Pancreas (tissue), 10 donors: ENCODE measurements at places on chromosomes 2 and 18. TPM values are rescaled to one million over a fixed set of nuclear protein-coding genes. Genes with fewer than 3 reads are reported as not detected.

DNA sequence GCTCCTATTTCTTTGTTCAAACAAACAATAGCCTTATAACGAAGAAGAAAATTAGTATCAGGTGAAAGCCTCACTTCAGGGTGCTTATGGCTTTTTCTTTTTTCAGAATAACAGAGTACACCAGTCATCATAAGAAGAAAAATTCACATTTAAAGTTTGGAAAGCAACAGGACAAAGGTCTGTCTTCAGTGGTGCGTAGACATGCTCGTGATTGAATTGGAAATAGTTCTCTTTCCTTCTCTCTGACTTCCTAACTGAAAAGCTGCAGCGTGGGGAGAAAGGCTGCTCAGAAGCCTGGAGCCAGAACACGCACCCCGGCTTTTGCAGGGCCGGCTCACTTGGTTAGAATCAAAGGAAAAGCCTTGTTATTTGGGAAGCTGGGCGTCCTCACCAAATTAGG lies 127.6 kb upstream of the ZNF516 start:
- H3K27me3 ChIP-seq: no peaks in the 10 kb centered on the region
- no peak overlapping the region for H3K27ac ChIP-seq
- no peak for DNase-seq
- H3K36me3 ChIP-seq: no peaks in the 10 kb centered on the region
- H3K4me1 ChIP-seq: no peaks in the 10 kb centered on the region

GRCh38 chr2:9430316-9431293 lies 7.2 kb downstream of the CPSF3 start:
- DNase-seq: no peak
- H3K27me3 ChIP-seq: no peaks in the 10 kb centered on the region
- H3K4me3 ChIP-seq: no peak overlapping the region
- H3K27ac ChIP-seq: no peak overlapping the region
- H3K4me1 ChIP-seq: no peaks in the 10 kb centered on the region

DNA sequence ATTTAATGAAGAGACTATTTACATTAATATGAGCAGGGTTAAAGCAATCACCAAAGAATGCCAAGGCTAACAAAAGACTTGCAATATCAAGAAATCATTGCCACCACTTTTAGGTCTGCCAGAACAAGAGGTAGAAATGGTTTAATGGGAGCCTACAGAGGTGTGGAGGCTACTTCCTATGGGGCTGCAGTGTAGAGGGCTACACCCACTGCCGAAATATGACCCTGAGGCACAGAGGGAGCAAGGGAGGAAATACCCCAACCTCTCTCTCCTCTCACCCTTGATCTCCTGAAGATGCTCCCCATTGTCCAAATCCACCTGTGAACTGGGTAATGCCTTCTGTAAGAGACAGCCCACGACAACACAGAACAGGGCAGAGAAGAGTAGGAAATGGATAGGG lies 315.4 kb downstream of the SMAD2 start:
- H3K4me3 ChIP-seq: no peak overlapping the region
- no peak overlapping the region for H3K27ac ChIP-seq
- H3K27me3 ChIP-seq: peaks cover 3% of the 10 kb centered on the region

The SLC5A6 gene
- 14.4 TPM for total RNA-seq

DNA sequence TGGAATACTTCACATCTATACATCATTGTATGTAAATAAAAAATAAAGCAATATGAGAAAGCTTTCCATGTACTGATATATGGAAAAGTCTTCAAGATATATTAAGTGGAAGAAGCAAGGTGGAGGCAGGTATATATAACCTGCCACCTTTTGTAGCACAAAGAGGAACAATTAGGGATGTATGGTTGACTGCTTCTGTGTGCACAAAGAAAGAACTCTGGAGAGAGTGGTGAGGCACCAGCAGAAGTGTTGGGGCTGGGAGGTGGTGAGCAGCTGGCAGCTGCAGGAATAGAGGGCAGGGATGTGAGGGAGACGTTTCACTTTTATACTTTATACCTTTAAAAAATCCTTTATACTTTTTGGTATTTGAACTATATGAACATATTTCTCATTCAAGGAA lies 26.1 kb downstream of the KIF5C start:
- H3K4me3 ChIP-seq: no peak overlapping the region
- H3K36me3 ChIP-seq: no peaks in the 10 kb centered on the region
- no peak overlapping the region for H3K27ac ChIP-seq
- no peaks in the 10 kb centered on the region for H3K27me3 ChIP-seq

DNA sequence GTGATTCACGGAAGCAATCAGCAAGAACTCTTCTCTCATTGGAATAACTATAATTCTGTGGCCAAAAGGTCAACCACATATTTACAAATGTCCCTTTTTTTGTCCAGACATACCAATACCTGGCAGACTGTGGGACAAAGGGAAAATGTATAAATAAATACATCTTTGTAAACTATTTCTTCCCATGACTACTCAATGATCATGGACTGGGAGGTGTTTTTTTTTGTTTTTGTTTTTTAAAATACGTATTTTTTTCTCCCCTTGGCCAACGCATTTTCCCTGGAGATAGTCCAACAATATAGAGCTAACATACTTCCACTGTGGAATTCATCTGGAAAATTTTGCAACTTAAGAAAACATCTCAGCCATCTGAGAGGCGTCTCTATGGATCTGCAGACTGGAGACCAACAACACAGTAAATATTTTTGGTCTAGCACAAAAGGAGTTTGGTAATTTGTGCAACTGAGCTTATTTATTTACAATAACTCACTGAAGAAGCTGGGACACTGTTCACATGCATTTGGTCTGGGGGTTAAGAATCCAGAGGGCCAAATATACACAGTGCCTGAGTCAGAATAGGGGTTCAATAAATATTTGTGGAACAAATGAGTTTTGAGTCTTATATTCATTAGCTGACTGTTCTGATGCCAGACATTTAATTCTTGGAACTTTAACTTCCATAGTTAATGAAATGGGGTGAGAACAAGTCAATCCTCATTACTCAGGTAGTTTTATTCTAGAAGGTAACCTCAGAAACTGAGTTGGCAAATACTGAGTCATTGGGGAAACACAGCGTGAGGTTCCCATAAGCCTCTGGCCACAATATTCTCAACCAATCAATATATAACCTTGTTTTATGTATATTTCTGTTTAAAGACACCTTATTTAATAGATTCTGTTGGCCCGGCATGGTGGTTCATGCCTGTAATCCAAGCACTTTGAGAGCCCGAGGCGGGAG lies 36.2 kb downstream of the CCBE1 start:
- no peak overlapping the region for H3K27ac ChIP-seq
- H3K27me3 ChIP-seq: no peaks in the 10 kb centered on the region
- H3K4me1 ChIP-seq: no peaks in the 10 kb centered on the region
- DNase-seq: no peak
- H3K4me3 ChIP-seq: no peak overlapping the region

GRCh38 chr2:174334278-174334715 lies 457 bp upstream of the SP9 start:
- H3K36me3 ChIP-seq: no peaks in the 10 kb centered on the region
- H3K27me3 ChIP-seq: peaks cover 19% of the 10 kb centered on the region
- peaks cover 10% of the 10 kb centered on the region for H3K4me1 ChIP-seq
- no peak for DNase-seq
- no peak overlapping the region for H3K4me3 ChIP-seq

The ASPRV1 gene
- total RNA-seq: 0.13 TPM

- H3K4me3 ChIP-seq: peak overlapping the region; percentile 57
- no peaks in the 10 kb centered on the region for H3K27me3 ChIP-seq
- no peaks in the 10 kb centered on the region for H3K4me1 ChIP-seq
- H3K27ac ChIP-seq: peak overlapping the region; percentile 46
- no peaks in the 10 kb centered on the region for H3K36me3 ChIP-seq
- no peak for DNase-seq
Observed at GRCh38 chr2:74835831-74836674, 2.1 kb downstream of the HK2 start.

The C2orf78 gene
- not detected for total RNA-seq

The CASP8 gene
- 7.4 TPM for total RNA-seq

The CDK5R2 gene
- 0.51 TPM for total RNA-seq

- no peak overlapping the region for H3K27ac ChIP-seq
- H3K4me1 ChIP-seq: no peaks in the 10 kb centered on the region
- no peak for DNase-seq
- H3K4me3 ChIP-seq: no peak overlapping the region
- H3K36me3 ChIP-seq: no peaks in the 10 kb centered on the region
Observed at GRCh38 chr2:219737270-219737691, 109.9 kb downstream of the SLC4A3 start.

The VWA3B gene
- total RNA-seq: 0.24 TPM

The COBLL1 gene
- 62.5 TPM for total RNA-seq

DNA sequence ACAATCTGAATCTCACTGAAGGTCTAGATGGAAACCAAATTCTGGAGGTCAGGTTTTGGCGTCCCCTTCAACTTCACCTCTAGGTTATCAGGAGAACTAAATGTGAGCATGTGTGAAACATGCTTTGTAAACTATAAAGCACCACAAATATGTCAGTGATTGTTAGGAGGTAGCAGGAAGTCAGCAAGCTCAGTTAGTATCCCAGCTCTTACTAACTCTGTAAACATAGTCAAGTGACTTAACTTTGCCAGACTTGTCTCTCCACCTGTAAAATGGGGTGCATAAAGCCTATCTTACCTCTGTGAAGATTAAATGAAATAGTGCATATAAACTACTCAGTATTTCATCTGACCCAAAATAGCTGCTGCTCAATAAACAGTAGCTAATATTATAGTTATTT lies 121.5 kb downstream of the INSIG2 start:
- peaks cover 6% of the 10 kb centered on the region for H3K27me3 ChIP-seq
- no peaks in the 10 kb centered on the region for H3K36me3 ChIP-seq
- H3K27ac ChIP-seq: no peak overlapping the region

The SLC19A3 gene
- total RNA-seq: 1.3 TPM

The CXXC1 gene
- 68.1 TPM for total RNA-seq

GRCh38 chr2:73069041-73069854 lies 2.3 kb downstream of the SFXN5 start:
- no peak overlapping the region for H3K4me3 ChIP-seq
- no peaks in the 10 kb centered on the region for H3K27me3 ChIP-seq
- no peaks in the 10 kb centered on the region for H3K36me3 ChIP-seq
- DNase-seq: no peak

DNA sequence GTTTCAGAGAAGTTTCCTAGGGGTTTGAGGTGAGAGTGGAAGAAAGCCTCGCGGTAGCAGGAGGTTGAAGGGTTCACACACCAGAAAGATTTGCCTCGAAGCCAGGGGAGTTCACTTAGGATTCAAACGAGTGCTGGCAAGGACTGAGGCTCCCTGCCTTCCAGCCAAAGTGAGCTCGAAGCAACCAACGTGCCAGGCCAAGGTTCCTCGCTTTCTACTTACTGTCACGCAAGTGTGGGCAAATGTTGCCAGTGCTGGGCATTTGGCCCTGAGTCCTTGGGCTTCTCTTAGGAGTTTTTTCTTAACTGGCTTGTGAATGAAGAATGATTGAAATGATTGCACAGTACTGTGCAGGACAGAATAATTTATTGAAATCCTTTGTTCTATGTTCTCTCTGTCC lies 53.6 kb downstream of the TMEM178A start:
- no peak for DNase-seq
- H3K4me3 ChIP-seq: no peak overlapping the region
- no peaks in the 10 kb centered on the region for H3K27me3 ChIP-seq
- H3K27ac ChIP-seq: no peak overlapping the region
- H3K4me1 ChIP-seq: no peaks in the 10 kb centered on the region

The SEMA4C gene
- 6.7 TPM for total RNA-seq

DNA sequence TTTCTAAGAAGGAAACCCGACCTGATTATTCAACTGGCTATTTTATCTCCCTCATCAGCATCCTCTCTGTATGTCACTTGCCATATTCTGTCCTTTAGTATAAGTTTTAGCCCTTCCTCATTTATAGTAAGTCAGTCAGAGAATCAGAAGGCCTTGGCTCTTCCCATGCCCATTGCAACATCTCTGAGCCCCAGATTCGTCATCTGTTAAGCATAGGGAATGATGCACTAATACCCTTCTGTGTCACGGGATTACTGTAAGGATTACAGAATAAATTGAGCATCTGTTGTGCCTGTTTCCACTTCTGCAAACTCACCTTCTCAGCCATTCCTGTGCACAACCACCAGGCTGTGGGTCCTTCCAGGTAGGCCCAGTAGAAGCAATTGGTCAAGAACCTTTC lies 258.1 kb upstream of the RAB12 start:
- H3K27ac ChIP-seq: no peak overlapping the region
- no peak for DNase-seq
- no peaks in the 10 kb centered on the region for H3K4me1 ChIP-seq
- H3K36me3 ChIP-seq: no peaks in the 10 kb centered on the region
- no peaks in the 10 kb centered on the region for H3K27me3 ChIP-seq

The MDH1B gene
- total RNA-seq: 0.47 TPM

The ACMSD gene
- total RNA-seq: not detected

DNA sequence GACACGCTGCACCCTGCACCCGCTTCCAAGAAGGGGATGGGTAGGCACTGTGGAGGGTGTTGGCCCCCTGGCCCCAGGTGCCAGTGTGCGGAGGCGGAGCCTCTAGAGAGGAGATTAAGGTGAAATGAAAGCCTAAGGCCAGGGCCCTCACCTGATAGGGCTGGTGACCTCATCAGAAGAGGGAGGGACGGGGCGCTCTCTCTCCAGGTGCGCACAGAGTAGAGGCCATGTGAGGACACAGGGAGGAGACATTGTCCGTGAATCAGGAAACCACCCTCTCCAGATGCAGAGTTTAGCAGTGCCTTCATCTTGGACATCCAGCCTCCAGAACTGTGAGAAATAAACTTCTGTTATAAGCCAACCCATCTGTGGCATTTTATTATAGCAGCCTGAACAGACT lies 62.3 kb downstream of the PSMG2 start:
- no peak for DNase-seq
- no peak overlapping the region for H3K27ac ChIP-seq
- no peak overlapping the region for H3K4me3 ChIP-seq
- H3K36me3 ChIP-seq: no peaks in the 10 kb centered on the region

The CAPN13 gene
- total RNA-seq: 7.0 TPM

GRCh38 chr2:127644066-127645025 lies 1.6 kb upstream of the GPR17 start:
- H3K4me1 ChIP-seq: no peaks in the 10 kb centered on the region
- no peak for DNase-seq

The PFN4 gene
- 0.16 TPM for total RNA-seq

DNA sequence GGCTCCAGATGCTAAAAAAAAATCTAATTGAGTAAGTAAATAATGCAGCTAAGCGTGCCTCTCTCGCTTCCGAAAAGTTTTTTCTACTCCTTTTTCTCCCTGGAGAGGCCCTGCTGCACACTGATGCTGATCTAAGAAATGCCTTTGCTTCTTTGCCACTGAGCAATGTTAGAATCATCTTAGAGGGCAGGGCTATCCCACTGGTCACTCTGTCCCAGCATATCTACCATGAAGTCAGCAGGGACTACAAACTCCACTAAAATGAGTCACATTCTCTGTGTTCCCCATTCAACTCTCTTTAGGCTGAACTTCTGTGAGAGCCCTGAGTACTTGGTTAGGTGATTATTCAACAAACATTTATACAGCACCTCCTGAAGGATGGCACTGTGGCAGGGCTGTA lies 127.6 kb upstream of the LYPD1 start:
- no peaks in the 10 kb centered on the region for H3K27me3 ChIP-seq
- DNase-seq: no peak
- H3K4me3 ChIP-seq: no peak overlapping the region
- no peaks in the 10 kb centered on the region for H3K4me1 ChIP-seq
- no peaks in the 10 kb centered on the region for H3K36me3 ChIP-seq

GRCh38 chr18:23468753-23469459 lies 15.8 kb downstream of the RIOK3 start:
- no peak for DNase-seq
- no peak overlapping the region for H3K27ac ChIP-seq
- no peaks in the 10 kb centered on the region for H3K4me1 ChIP-seq
- H3K36me3 ChIP-seq: peaks cover 13% of the 10 kb centered on the region
- no peak overlapping the region for H3K4me3 ChIP-seq
- H3K27me3 ChIP-seq: no peaks in the 10 kb centered on the region

The C2orf66 gene
- total RNA-seq: 0.09 TPM

The C2orf81 gene
- total RNA-seq: 1.9 TPM
